ENCODE measurements at places on chromosomes 11 and 22.
A peak's percentile ranks its signal among the peaks of the same experiment; 100 is the strongest.

DNA sequence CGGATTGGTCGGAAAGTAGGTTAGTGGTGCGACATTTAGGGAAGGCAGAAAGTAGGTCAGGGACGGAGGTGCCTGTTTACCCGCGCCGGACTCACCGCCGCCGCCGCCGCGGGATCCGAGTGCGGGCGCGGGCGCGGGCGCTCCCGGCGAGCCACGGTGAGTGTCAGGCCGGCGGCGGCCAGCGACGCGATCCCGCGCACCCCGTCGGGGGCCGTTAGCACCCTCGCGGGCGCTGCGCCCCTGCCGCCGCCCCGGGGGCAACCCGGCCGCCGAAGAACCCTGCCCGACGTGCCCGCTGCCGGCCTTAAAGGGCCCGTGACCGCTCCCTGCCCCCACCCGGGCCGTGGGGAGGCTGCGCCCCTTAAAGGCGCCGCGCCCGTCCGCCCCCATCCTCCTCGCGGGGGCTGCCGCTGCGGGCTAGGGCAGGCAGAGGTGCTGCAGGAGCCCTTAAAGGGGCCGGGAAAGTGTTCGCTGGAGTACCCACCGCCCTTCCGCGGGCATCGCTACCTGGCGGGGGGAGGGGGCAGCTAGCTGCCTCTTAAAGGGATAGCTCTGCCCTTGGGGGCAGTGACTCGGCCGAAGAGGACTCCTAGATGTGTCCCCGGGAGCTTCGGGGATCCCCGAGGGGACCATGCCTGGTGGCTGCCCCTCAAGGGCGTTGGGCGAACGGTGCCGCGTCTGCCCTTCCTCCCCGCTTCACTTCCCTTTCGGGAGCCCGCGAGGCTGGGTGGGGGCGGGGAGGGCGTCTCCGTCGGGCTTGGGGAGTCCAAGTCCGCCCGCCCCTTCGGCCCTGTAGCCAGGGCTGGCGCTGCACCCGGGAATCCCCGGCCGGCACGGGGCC is at the start of gene BMAL1:
BMAL1 (plus strand) TSS at position 23 of the 841 bp plus-strand sequence. CDS start 76,519 bp downstream, outside the sequence.
- DNase-seq = peak; percentile 15

- DNase-seq = no peak
These were observed 2.8 kb upstream of the DUSP8 start for GRCh38 chr11:1574933-1575242.

DNA sequence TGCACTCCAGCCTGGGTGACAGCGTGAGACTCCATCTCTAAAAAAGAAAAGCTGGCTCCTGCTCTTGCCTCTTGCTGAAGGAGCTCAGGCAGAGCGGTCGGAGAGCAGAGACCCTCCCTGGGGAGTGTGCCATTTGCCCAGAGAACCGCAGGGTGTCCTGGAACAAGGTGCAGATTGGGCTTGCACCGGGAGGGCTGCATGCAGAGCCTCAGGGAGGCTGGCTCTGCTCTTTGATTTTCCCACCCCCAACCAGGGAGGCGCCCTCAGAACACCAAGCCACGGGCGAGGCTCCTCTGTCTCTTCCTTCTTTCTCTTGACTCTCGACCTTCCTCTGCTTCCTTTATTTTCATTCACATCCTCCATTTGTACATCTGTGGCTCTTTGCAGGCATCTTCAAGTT is 889.1 kb downstream of the OPCML start:
- DNase-seq = no peak

DNA sequence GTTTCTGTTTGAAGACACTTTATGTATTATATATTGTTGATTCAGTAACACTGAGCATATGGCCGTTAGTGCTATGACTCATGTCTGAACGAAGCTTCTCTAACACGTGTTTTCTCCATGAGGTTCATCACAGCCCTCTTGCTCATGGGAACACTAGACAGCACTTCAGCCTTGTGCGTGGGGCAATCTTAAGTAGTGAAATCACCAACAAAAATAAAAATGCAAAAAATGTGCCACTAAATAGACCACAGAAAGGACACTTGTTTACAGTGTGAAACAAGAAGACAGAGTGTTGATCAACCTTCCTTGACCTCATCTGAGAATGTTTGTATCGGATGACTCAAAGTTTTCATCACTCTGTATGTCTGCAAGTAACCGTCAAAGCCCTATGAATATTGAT is 94.5 kb downstream of the FDX1 start:
- peak; percentile 91 for DNase-seq

- no peak for DNase-seq
These were observed 19.3 kb upstream of the MIEF1 start for GRCh38 chr22:39482768-39483167.

DNA sequence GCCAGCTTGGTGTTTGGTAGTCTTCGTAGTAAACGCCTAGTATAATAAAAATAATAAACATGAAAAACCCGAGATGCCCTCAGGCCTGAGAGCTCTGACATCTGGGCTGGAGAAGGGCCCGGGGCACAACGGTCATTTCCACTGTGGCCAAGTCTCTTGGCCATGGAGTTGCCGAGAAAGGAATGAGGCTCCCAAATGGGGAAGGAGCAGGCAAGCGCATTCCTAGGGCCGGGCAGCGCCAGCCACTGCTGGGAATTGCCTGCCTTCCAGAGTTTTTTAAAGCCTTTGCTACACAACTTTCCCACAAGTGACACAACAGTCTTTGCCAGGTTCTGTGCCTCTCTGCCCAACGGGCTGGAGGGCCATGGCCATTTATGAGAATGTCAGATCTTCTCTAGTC is 103.4 kb downstream of the NAV2 start:
- no peak for DNase-seq

DNA sequence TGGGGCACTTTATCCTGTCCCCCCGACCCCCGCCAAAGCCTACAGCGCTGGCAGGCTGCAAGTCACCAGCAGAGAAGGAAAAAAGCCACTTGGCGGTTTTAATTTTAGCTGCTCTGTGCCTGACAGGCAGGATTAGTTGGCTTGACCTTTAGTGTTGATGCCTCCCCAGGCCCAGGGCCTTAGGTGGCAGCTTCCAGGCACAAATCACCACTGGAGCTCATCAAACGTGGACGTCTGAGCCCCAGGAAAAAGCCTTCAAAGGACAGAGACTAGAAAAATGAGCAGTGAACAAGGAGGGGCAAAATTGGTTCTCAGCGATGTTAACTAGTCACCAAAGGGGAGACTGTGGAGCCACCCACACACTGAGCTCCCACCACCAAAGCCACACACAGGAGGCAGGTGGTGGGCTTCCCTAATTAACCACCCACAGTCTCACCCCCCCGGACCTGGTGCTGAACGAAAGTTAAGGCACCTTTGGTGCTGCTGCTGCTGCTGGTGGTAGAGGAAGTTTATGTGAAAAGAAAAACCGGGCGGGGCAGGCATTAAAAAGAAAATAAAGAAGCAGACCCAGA is 4.4 kb upstream of the PYGM start:
- DNase-seq = no peak

GRCh38 chr11:34595960-34596644 is 24.8 kb upstream of the EHF start:
- DNase-seq = no peak

- DNase-seq = peak; percentile 74
These were observed 97.1 kb upstream of the CARD18 start for GRCh38 chr11:105236664-105237063.

- peak; percentile 21 for DNase-seq
These were observed 366.9 kb downstream of the BRD1 start for GRCh38 chr22:49460592-49461281.

Data from fibroblast of skin of scalp (primary cell).